ENCODE measurements at places on chromosomes 3 and 15.
A peak's percentile ranks its signal among the peaks of the same experiment; 100 is the strongest.

DNA sequence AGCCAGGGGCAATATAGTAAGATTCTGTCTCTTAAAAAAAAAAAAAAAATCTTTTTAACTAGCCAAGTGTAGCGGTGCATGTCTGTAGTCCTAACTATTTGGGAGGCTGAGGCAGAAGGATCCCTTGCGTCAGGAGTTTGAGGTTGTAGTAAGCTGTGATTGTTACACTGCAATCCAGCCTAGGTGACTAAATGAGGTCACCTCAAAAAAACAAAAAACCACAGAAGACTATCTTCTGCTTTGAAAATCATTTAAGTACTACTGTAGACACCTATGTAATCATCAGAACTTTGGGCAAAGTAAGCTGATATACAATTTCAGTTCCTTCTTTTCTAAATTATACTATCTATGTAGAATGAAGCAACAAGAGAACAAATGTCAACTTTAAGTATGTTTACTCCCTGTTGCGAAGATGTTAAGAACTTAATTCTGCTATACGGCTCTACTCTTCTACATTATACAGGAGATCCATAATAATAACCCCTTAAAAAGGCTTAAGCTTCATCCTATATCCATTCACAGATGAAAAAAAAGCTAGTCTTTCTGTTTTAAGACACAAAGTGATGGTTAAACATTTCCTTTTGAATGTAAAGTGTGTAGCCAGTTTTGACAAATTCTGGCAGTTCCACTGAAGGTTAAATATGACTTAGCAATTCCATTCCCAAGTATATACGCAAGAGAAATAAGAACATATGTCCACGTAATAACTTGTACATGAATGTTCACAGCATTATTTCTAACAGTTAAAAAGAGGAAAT lies 15.2 kb downstream of the DAZL start:
- no peak for DNase-seq

GRCh38 chr3:142982038-142982773 lies 18.7 kb upstream of the PAQR9 start:
- no peak for DNase-seq

DNA sequence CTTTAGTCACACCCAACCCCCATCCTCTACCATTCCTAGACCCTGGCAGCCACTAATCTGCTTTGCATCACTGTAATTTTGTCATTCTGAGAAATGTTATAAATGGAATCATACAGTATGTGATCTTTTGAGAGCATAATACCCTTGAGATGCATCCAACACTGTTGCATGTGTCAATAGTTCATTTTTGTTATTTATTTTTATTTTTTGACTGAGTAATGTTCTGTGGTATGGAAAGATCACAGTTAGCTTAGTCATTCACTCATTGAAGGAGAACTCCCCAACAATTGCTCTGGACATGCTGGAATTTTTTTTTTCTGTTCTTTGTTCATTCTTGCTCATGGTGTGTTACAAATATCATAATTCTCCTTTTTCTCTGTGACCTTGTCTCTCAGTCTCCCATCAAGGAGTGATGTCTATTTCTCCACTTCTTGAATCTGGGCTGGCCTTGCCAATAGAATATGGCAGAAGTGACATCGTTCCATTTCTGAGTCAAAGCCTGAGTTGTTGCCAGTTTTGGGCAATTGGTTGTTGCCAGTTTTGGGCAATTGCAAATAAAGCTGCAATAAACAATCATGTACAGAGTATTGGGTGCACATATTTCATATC lies 6.8 kb upstream of the ADPGK start:
- DNase-seq, result peak; percentile 22

DNA sequence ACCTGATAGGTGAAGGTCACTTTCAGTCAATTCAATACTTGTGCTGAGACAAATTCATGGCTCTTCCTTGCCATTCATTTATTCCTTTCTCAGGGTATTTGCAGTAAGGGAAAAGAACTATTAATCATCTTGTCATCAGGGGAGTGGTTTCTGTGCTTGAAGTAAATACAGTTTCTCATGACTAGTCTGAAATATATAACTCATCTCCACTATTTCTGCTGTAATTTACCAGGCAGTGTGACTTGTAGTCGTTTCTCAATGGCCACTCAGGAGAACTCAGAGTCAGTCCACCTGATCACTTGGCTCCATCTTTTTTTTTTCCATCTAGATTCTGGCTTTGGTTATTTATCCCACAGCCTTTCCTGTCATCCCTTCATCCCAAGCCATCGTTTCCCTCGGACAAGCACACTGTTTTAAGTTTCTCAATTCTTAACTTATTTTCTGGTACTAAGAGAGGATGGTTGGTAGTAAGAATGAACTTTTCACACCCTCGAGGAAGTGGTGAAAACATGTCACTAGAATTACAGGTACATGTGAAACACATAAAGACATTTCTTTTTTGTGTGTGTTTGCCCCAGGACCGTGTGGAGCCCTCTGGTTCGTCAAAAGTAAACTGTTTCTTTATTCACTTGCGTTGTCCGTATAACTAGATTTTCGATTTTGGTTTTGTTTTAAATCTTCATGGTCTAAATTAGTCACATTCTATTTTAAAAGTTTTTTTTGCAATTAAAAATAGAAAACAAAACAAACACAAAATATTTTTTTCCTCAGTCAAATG lies 620.2 kb downstream of the ZBBX start:
- no peak for DNase-seq

GRCh38 chr15:52728899-52729298 lies 49.7 kb upstream of the ATOSA start:
- peak; percentile 66 for DNase-seq

DNA sequence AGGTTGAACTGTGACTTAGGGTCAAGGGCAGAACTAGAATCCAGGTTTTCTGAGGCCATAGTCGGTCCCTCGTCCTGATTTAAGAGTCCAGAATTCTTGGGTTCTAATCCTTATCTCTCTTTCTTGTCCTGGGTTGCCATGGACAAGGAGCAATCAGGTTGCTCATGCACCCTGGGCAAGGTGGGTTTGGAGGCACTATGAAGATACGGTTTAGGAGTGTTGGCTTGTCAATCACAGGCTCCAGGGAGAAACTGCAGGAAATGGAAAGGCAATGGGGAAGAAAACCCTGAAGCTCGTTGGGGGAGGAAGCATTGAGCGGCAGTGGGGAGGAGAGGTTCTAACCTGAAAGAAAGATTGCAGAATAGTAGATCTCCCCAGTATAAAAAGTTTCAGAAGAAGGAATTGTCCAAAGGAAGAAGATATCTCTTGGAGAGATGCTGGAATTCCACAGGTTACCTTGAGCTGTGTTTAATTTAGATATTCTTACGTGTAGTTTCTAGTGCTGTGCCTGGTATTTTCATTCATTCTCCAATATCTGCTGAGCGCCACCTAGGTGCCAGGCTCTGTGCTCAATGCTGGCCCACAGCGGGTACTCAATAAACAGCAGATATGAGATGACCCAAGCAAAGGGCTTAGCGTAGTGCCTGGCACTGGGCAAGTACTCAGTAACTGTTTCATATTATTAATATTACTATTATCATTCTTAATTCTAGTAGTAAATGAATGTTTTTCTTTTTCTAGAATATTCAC lies 2.0 kb downstream of the ACAN start:
- DNase-seq, result no peak

GRCh38 chr3:153315781-153316180 lies 153.8 kb downstream of the RAP2B start:
- peak; percentile 74 for DNase-seq

- DNase-seq, result peak; percentile 12
Observed at GRCh38 chr3:48960841-48961413, 29.1 kb upstream of the P4HTM start.

DNA sequence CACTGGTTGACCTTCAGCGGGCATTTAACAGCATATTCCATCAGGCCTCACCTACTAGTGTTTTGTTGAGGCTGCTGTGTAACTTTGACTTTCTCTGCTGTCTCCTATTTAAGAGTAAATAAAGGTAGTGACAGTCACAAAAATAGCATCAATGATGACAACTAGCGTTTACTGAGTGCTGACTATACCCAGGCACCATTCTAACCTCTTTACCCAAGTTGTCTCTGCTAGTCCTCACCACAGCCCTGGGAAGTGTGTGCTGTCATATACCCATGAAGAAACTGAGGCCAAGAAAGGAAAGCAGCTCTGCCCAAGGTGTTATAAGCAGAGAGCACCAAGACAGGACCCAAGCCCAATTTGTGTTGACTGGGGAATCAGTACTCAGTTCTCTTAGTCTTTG lies 286.4 kb upstream of the CTDSPL start:
- no peak for DNase-seq

DNA sequence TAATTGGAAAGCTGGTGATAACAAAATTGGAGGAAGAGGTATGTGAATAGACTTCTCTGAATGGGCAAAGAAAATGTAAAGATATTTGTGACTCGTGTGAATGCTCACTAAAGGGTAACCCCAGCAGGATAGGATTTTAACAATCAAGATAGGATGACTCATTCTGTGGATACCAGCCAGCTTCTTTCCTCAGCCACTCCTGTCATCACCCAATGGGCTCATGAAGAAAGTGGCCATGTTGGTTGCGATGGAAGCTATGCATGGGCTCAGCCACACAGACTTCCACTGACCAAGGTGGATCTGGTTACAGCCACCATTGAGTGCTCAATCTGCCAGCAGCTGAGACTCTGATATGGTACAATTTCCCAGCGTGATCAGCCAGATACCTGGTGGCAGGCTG lies 40.9 kb downstream of the STRIT1 start:
- DNase-seq, result peak; percentile 61

- peak; percentile 85 for DNase-seq
Observed at GRCh38 chr15:47429376-47429775, 287.9 kb upstream of the SEMA6D start.

GRCh38 chr3:189590223-189590622 lies 41.0 kb upstream of the TP63 start:
- no peak for DNase-seq

DNA sequence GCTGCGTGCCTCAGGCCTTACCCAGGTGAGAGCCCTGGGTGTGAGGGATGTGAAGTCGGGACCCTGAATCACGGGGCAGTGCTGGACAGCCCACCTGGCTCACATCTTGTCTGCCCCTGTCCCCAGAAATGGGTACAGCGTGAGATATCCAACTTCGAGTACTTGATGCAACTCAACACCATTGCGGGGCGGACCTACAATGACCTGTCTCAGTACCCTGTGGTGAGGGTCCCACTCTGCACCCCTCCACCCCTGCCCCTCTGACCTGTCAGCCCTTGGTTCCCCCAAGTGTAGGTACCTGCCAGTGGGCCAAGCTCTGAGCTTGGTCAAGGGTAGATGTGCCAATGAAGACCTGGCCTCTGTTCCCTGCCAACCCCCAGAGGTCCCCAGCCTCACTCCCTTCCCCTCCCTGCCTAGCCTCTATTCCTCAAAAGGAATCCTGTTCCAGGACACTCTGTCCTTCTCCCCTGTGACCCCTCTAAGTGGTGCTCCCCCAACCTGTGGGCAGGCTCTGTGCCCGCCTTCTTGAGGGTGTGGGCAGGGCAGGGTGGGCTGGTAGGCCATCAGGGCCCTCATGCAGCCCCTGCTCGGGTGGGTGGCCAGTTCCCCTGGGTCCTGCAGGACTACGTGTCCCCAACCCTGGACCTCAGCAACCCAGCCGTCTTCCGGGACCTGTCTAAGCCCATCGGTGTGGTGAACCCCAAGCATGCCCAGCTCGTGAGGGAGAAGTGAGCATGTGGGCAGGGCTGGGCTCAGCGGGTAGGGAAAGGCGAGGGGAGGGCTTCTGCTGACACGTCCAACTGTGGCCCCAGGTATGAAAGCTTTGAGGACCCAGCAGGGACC lies 25.1 kb downstream of the NBEAL2 start:
- DNase-seq, result no peak

DNA sequence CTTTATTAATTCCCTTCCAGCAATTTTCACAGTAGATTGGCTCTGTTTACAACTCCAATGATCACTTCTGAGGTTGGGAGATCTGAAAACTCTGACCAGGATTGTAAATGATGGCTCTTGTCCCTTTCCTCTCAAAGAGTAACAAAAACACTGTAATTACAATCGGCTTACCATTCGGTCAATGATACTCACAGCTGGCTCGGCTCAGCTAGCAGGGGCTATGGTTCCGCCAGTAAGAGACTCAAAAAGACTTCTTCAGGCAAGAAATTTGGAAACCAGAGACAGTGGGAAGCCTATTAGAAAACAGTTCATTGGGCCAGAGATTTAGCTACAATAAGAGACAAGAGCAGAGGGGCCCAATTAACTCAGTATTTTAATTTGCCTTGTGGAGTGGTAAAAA lies 96.6 kb downstream of the LRRC3B start:
- DNase-seq, result no peak

DNA sequence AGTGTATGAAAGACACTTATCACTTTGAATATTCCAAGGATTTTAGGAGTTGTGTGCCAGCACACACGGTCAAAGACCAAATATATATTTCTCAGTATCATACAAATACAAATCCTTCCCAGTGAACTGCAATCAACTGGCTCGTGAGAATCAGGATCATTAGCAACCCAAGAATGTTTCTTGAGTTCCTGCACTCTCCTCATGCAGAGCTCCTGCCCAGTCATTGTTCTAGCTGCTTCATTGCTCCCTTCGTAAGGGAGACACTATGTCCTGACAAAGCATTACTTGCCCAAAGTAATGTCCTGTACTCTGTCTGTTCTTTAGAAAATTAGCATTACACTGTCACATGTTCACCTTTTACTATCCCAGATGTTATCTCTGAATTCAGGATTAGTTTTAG lies 92.0 kb upstream of the SLC4A7 start:
- no peak for DNase-seq

DNA sequence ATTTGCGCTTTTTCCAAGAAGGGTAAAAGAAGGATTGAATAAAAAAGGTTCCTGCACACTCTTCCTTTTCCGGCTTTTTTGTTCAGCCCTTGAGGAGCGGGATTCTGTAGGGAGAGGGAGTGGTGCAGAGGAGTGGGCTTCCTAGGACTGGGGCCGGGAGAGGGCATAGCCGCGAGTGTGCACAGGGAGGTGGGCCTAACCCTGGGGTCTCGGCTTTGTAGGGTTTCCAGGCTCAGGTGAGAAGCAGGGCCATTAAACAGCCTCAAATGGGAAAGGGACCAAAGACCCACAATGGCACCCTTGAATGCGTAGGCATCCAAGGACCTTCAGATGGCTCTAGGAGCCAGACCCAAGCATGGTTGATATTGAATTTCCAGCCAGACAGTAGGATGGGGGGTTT lies 35.4 kb upstream of the RAB6B start:
- no peak for DNase-seq

GRCh38 chr3:183526838-183527427 lies 28.6 kb downstream of the KLHL6 start:
- no peak for DNase-seq

GRCh38 chr3:159322322-159322939 lies 520.6 kb downstream of the MFSD1 start:
- DNase-seq, result peak; percentile 17

- DNase-seq, result peak; percentile 11
Observed at GRCh38 chr15:75985971-75986370, 26.3 kb downstream of the NRG4 start.

GRCh38 chr3:197297476-197298340 lies 704 bp downstream of the DLG1 start:
- DNase-seq, result peak; percentile 75
